ENCODE measurements at places on chromosomes 12 and 14. TPM values are rescaled to one million over a fixed set of nuclear protein-coding genes. Genes with fewer than 3 reads are reported as not detected.

The FAM90A1 gene
- 0.68 TPM for total RNA-seq

The KLRK1 gene
- total RNA-seq: 0.59 TPM

GRCh38 chr12:82852529-82852928 lies 165.8 kb downstream of the TMTC2 start:
- no peak overlapping the region for H3K4me3 ChIP-seq
- no peak overlapping the region for H3K27ac ChIP-seq
- no peaks in the 10 kb centered on the region for H3K27me3 ChIP-seq
- no peak for DNase-seq
- no peaks in the 10 kb centered on the region for H3K4me1 ChIP-seq
- H3K36me3 ChIP-seq: no peaks in the 10 kb centered on the region

- H3K27ac ChIP-seq: no peak overlapping the region
- no peaks in the 10 kb centered on the region for H3K27me3 ChIP-seq
- no peak overlapping the region for H3K4me3 ChIP-seq
Measured at GRCh38 chr12:53103860-53104305, 597 bp downstream of the SOAT2 start.

The AQP2 gene
- 2.7 TPM for total RNA-seq

The NEUROD4 gene
- total RNA-seq: not detected

- H3K36me3 ChIP-seq: no peaks in the 10 kb centered on the region
- H3K4me3 ChIP-seq: no peak overlapping the region
- peaks cover 4% of the 10 kb centered on the region for H3K4me1 ChIP-seq
- DNase-seq: no peak
- H3K27ac ChIP-seq: no peak overlapping the region
Measured at GRCh38 chr12:49335955-49336644, 888 bp downstream of the C1QL4 start.

DNA sequence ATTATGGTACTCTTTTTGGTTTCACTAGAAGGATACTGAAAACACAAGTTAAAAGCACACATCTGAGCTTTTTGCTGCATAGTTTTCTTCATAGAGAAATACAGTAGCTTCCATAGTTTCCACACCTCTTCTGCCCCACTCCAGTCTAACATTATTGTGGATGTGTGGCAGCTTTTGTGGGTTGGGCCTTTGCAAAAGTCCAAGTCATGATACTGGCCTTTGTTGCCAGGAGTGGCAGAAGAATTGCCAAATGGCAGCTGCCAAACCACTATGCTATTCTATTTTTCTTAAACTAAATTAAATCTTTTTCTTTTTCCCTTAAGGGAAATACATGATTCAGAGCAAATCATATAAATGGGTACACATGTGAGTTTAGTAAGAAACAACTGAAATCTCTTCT lies 114.8 kb downstream of the PLEKHA5 start:
- H3K4me3 ChIP-seq: no peak overlapping the region
- H3K27ac ChIP-seq: no peak overlapping the region
- no peaks in the 10 kb centered on the region for H3K36me3 ChIP-seq
- no peak for DNase-seq
- no peaks in the 10 kb centered on the region for H3K4me1 ChIP-seq
- H3K27me3 ChIP-seq: no peaks in the 10 kb centered on the region

DNA sequence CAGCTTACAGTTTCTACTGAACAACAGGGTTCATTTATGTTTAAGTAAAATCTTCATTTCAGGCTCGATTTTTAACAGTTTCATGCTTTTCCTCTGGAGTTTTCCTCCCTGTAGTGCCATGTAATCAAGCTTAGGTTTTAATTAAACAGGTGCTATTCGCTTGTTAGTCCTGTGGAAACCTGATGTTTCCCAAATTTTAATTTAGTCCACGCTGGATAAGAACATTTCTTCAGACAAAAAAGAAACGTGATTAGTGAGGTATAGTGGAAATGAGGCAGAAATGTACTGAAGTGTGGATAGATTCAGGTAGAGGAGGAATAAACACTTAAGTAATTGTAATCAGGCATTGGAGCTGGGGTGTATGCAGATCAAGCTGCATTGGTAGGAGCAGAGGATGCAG lies 1217.5 kb downstream of the AACS start:
- H3K4me1 ChIP-seq: no peaks in the 10 kb centered on the region
- no peak for DNase-seq

GRCh38 chr14:67892466-67893100 lies 73.0 kb downstream of the RAD51B start:
- H3K27ac ChIP-seq: no peak overlapping the region
- no peak overlapping the region for H3K4me3 ChIP-seq
- no peaks in the 10 kb centered on the region for H3K27me3 ChIP-seq
- no peak for DNase-seq

GRCh38 chr12:118521036-118521370 lies 144.6 kb downstream of the SUDS3 start:
- H3K27me3 ChIP-seq: no peaks in the 10 kb centered on the region
- no peak overlapping the region for H3K27ac ChIP-seq
- no peaks in the 10 kb centered on the region for H3K36me3 ChIP-seq
- no peak for DNase-seq

- H3K27ac ChIP-seq: no peak overlapping the region
- H3K27me3 ChIP-seq: no peaks in the 10 kb centered on the region
- DNase-seq: no peak
- no peak overlapping the region for H3K4me3 ChIP-seq
- no peaks in the 10 kb centered on the region for H3K36me3 ChIP-seq
- no peaks in the 10 kb centered on the region for H3K4me1 ChIP-seq
Measured at GRCh38 chr12:26614011-26614616, 218.9 kb downstream of the ITPR2 start.

Data from prostate gland (tissue), 2 donors.